ENCODE measurements at places on chromosomes 12 and 14.

- DNase-seq = no peak
Observed at GRCh38 chr12:75704664-75705063, 193.3 kb upstream of the KRR1 start.

DNA sequence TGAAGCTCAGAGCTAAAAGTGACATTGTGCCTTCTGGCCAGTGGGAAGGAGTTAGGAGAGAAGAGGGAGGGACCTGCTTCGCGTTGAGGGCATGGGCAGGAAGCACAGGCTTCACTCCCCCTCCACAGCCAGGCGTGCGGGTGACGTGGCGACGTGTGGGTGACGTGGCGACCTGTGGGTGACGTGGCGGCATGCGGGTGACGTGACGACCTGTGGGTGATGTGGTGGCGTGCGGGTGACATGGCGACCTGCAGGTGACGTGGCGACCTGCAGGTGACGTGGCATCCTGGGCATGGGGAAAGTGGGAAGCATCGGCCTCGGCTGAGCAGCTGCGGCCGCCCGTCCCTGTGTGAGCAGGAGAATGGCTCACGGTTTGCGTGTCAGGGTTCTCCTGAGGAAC is 8.2 kb upstream of the GALNT9 start:
- no peak for DNase-seq

DNA sequence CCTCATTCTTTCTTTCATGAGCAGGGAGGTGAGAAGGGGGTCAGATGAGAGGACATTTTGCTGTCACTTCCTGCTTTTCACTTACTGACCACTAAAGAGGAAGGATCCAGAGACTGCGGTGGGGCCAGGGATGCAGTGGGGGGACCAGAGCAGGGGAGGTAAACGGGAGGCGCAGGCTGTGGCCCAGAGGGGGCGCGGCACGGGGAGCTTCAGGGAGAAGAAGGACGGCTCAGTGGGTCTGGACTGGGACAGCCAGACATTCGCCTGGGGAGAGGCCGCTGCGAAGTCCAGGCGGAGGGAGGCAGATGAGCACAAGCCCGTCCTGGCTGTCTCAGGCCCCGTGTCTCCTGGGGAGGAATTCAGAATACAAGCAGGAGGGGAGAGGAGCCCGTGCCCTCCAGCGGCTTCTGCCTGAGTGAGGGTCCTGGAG is 41.2 kb downstream of the SLC6A12 start:
- no peak for DNase-seq

GRCh38 chr12:67919406-67919805 is 69.8 kb upstream of the IFNG-AS1 start:
- DNase-seq = no peak

DNA sequence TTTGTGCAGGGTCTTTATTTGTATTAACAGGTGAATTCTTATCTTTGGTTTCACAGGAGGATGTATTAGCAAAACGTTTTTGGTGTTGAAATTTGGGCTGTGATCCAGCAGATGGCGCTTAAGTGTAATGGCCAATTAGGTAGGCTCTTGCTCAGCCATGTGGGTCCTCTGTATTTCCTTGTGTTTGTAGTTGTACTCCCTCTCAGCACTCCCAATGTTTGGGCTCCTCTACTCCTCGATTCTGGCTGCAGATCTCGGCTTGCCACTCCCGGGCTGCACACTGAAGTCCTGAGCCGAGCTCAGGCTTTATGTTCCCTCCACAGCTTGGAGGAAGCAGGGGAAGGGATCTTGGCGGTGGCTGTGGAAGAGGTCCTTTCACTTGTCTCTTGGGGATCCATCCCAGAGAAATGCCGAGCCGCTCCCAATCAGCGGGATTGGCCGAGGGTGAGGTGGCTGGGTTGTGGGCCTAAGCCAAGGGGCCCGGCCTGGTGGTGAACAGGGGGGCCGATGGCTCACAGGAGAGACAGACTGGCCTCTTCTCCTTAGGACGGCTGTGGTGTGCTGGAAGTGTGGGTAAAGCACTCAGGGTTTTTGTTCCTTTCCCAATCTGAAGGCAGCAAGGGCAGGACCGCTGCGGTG is 133.7 kb downstream of the AEBP2 start:
- DNase-seq = peak; percentile 25

DNA sequence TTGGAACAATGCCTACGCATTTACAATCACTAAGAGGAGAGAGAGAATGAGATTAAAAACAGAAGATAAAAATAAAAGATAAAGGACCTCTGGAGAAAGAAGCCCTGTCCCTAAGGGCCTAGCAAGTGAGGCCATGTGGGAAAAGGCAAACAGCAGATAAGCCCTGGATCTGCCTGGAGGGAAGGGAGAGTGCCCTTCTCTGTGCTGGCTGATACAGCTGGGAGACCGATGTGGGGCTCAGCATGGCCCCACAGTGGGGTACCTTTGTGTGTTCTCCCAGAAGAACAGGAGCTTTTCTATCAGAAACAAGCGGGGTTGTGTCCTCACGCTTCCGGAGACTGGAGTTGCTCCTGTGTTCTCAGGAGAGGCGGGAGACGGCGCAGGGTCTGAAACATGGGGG is 59.9 kb downstream of the TMCC3 start:
- no peak for DNase-seq

DNA sequence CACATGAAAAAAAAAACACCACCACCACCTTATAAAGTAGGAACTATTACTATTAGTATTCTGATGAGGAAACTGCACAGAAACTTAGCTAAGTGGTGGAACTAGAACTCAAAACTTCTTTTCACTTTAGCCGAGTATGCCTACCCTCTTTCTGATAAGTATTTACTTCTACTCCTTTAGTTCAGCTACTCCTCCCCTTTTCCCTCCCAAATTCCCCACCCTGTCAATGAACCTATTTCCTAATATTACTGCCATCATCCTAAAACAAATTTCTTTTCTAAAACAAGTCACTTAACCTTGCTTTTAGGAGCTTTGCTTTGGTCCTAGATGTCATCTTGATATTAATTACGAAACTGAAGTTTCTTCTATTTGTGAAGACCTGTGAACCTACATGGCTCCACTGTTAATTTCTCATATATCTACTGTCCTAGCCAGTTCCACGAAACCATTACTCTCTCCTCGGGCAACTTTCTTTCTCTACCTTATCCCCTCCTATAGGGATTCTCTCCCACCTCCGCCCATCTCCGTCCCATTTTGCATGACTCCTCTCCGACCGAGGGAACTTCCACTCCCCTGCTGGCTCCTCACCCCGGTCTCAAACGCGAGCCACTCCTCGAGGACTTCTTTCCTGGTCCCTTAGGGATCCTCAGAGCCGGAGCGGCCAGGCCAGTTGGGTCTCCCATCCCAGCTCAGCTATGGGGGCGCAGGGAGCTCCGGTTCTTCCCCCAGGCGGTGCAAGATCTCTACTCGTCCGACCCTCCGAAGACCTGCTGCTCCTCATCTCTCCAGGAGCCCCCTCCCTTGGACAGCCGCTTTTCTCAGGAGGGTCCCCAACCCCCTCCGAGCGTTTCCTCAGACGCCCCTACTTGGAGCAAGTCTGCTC is 1.1 kb downstream of the NUMB start:
- DNase-seq = peak; percentile 24

DNA sequence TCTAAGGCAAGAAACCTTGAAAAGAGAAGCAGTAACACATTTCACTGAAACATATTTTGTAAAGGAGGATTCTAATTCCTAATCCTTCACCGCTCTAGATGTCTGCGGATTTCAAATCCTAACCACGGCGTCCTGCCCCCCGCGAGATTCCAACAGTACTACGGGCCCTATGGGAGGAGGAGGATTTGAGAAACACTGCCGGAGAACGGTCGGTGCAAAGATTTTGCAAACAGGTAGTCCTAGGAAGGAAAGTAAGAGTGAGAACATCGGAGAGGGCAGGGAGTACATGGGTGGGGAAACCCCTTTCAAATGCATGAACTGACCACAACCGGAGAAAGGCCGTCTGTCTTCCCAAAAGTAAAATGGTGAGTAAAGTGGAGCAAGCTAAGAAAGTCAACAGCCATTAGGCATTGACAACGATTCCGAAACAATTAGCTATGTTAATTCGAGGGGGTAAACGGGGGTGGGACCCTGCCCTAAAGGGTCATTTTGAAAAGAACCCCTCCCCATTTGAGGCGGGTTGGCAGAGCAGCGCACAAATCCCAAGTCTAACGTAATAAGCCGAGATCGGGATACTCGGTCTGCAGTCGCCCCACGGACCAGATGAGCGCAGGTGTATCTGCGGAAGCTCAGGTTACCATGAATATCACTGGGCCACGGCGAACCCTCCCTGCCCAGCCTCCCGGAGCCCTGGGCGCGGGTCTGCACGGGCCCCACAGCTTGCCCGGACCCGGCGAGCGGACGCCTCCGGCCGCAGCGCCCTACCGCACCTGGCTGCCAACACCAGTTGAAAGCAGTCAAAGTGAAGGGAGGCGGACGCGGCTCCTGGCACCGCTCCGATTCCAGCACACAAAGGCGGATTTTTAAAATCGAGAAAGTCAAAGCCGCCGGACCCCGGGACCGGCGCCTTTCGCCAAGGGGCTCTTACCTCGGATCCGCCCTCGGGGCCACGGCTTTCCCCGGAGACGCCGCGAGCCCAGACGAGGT is 662 bp downstream of the EPS8 start:
- DNase-seq = peak; percentile 18

DNA sequence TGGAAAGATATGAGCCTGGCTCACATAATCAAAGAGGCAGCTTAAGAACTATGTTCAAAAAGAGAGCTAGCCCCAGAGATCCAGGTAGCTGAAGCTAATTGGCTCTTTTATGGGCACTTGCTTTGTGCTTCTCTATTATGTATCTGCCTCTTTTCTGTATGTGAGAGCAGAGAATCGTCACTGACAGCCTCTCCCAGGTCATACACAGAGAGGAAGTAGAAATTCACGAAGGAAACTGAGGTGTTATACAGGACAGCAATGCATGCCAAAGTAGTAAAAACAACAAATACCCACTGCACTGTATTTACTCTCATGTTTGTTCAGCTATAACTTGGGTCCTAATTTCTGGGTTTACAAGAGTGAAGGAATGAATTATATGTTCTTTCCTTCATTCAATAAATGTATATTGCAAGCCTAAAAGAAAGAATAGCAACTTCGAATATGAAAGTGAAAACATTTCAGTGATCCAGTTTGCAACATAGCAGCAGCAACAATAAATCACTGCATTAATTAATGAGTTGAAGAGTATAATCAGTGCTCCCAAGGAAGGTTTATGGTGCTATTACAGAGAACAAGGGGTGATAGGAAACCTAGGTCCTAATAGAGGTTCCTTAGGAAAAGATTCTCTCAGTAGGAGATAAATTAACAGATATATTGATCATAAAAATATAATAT is 47.1 kb upstream of the ATXN7L3B start:
- DNase-seq = no peak

GRCh38 chr12:126369487-126370463 is 1304.5 kb downstream of the AACS start:
- DNase-seq = no peak

- DNase-seq = no peak
Observed at GRCh38 chr12:3317841-3318501, 173.0 kb upstream of the PRMT8 start.

DNA sequence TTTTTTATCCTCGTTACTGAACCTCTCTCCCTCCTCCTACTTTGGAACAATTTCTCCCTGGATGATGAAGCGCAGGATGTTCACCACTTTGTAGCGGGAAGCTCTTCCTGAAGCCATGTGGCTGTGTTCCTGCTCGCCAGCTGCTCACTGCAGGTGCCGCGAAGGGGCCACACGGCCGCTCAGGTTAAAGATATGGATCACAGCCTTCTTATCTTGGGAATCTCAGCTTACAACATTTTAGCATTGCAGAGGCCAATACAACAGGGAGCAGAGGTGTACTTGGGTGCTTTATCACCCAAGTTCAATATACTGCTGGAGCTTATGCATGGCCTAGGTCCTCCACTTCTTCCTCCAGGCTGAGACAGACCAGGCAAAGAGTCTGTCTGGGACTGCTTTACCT is 201.2 kb upstream of the G2E3 start:
- no peak for DNase-seq

DNA sequence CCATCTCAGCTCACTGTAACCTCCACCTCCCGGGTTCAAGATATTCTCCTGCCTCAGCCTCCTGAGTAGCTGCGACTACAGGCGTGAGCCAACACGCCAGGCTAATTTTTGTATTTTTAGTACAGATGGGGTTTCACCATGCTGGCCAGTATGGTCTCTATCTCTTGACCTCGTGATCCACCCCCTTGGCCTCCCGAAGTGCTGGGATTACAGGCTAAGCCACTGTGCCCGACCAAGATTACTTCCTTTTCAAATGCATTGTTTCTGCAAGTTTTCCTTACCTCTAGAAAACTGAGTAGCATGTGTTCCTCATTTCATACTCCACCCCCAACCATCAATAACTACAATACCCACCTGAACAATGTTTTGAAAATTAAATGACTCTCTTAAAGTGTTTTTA is 13.1 kb downstream of the ARF6 start:
- no peak for DNase-seq

GRCh38 chr12:93573552-93574223 is 1.2 kb downstream of the SOCS2 start:
- DNase-seq = peak; percentile 18

- no peak for DNase-seq
Observed at GRCh38 chr14:53603994-53604393, 352.6 kb downstream of the BMP4 start.

- no peak for DNase-seq
Observed at GRCh38 chr12:91639327-91639726, 456.7 kb upstream of the DCN start.

GRCh38 chr14:106842687-106843086 is 1316.3 kb downstream of the TMEM121 start:
- DNase-seq = peak; percentile 6

- no peak for DNase-seq
Observed at GRCh38 chr12:55797550-55797949, 20.0 kb downstream of the SARNP start.

DNA sequence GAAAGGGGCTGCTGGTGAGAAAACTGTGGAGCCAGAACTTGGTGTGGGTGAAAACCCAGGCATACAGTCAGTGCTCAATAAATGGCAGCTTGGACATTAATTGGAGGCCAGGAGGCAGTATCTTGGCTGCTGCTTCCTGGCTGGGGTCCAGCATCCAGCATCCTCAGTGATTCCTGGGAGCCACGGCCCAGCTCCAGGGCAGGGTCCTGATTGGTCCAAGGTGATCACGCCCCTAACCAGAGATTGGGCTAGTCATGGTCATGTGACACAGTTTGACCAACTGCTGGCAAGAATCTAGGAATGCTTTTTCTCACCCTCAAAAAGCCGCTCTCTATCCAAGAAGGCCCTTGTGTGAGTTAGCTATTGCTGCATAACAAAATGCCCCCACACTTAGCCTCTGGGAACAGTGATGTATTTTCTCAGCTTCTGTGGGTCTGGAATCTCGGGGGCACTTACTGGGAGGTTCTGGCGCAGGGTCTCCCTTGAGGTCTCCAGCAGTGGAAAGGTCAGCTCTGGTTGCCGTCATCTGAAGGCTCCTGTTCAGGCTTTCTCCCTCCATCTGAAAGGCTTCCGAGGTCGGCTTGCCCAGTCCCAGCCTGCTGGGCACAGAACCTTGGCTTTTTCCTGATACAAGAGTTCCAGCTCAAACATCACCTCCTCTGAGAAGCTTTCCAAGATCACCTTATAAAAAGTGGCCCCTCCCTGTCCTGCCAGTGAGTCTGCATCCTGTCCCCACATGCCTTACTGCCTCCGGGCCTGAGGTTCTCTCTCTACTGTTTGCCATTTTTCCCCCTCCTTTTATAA is 119.2 kb upstream of the NCOR2 start:
- DNase-seq = no peak

GRCh38 chr12:47079981-47080724 is 394 bp upstream of the AMIGO2 start:
- peak; percentile 46 for DNase-seq

All from activated naive CD8-positive, alpha-beta T cell treated with anti-CD3 and anti-CD28 coated beads, Interleukin-2, amount 50 U/mL, for 24 hours (primary cell).